Stimulated activated CD4-positive, alpha-beta T cell treated with anti-CD3 and anti-CD28 coated beads, Interleukin-1b, Interleukin-23, amount 100 ng/mL, for 1 hour (primary cell): ENCODE measurements at places on chromosomes 4 and X.

DNA sequence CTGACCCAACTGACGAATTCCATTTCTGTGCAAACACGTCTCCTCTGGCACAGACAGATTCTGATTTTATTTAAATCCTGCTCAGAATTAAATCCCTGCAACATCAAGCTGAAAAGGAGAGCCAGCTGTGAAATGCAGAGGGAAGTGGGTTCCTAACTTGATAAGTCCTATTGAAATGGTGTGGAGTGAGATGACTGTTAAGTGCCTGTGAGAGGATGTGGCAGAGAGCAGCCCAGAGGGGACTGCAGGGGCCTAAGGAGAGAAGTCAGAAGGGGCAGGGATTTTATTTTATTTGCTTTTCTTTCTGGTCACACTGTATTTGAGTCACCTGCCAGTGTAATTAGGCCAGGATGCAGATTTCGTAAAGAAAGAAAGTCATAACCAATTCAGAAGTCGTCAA is 277.4 kb downstream of the NKX6-1 start:
- DNase-seq: no peak

DNA sequence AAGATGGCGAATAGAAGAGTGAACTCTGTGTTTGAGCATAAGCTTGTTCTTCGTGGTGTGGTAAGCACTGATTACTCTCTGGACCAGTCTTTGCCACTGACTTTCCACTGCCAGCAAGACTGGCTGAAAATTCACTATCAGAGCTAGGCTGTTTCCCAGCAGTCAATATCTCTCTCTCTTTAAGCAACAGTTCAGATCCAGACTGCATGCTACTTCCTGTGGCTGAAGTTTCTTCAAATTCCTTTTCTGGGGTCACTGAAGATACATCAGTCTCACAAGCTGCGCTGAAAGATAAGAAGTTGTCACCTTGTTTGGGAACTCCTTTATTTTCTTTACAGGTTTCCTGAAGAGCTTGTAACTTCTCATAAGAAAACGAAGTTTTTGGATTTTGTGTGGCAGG is 54.0 kb upstream of the FAM120C start:
- no peak for DNase-seq

- DNase-seq: no peak
These were observed 38.0 kb upstream of the GATB start for GRCh38 chr4:151798678-151799416.

DNA sequence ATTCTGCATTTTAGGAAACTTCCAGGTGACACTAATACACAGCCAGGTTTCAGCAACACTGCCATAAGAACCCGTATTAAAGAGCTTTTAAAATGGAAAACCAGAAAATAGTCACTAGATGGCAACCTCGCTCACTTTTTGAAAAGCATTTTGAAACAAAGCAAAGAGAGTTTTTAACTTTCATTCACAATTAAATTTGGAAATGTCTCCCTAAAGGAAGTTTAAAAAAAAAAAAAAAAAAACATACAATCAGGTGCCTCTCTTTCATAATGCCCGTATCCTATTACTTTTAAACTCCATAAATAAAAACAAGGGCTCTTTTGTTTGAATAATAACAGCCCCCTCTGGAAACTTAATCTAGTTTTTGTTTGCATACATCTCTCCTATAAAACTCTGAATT is 20.3 kb downstream of the MEPE start:
- DNase-seq: no peak

GRCh38 chr4:29756966-29757365 is 963.2 kb upstream of the PCDH7 start:
- no peak for DNase-seq

GRCh38 chr4:99207911-99208718 is 10.9 kb downstream of the ADH6 start:
- DNase-seq: no peak

DNA sequence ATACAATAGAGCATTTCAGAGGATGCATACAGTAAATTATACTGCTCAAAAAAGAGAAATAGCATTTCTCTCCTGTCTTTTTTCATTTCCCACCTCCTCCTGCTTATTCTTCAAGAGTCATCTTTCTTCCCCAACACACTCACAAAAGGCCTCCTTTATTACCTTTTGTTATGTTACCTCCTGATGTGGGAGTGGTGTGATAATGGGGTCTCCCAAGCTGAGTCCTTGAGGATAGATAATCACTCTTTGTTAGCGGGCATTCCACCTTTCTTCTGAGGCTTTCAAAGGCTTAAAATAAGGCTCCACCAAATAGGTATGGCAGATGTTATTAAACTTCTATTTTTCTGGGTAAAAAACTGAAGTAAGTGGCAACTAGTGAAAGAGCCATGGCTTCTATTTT is 159.8 kb downstream of the CPEB2 start:
- DNase-seq: no peak

- DNase-seq: no peak
These were observed 124.2 kb upstream of the SLC4A4 start for GRCh38 chr4:71214578-71214977.

- no peak for DNase-seq
These were observed 1.1 kb upstream of the UBE2A start for GRCh38 chrX:119573222-119573621.

DNA sequence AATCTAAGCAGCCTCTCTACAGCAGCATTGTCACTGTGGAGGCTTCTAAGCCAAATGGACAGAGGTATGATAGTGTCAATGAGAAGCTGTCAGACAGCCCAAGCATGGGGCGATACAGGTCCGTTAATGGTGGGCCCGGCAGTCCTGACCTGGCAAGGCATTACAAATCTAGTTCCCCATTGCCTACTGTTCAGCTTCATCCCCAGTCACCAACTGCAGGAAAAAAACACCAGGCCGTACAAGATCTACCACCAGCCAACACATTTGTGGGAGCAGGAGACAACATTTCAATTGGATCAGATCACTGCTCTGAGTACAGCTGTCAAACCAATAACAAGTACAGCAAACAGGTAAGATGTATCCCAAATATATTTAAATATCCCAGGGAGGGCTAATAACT is 4.1 kb downstream of the PCDH7 start:
- DNase-seq: no peak

DNA sequence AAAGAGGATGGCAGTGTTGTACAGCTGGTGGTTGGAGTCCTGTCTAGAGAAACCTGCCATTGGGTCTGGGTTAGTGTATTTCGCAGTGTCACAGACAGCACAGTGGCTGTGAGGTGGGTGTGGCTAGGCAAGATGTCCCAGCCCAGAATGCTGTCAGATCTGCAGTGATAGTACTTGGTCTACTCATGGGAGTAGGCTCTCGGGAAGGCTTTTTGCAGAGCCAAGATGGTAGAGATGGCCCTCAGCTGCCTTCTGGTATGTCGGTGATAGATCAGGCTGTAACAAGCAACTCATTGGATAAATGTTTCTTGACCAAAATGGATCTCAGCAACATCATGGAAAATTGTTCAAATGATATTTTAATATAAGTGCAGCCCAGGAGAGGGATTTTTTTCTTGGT is 84.3 kb upstream of the WDR1 start:
- DNase-seq: no peak

DNA sequence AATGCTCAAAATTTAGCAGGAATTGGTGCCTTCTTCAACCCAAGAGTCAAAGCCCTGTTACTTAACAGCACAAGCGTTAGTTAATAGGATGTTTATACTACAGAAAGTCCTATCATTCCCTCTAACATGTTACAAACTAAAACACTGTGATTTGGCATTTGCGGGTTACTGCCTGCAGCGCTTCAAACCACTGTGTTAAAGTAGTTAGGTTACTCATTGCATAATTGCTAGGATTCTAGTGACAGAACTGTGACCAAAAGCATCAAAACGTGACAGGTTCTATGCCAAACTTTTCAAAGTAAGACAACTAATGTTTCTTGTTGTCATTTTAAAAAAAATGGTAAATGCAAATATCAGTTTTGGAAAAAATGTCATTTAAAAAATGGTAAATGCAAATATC is 442.8 kb upstream of the ZFP42 start:
- no peak for DNase-seq

DNA sequence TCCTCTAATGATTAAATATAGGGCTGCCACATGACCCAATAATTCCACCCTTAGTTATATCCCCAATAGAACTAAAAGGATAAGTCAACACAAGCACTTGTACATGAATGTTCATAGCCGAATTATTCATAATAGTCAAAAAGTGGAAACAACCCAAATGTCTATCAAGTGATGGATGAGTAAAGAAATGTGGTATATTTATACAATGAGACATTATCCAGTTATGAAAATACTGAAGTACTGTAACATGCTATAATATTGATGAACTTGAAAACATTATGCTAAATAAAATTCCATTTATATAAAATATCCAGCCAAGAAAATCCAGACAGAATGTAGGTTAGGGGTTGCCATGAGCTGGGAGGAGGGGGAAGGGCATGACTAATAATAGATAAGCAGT is 436.7 kb upstream of the AADAT start:
- DNase-seq: no peak

DNA sequence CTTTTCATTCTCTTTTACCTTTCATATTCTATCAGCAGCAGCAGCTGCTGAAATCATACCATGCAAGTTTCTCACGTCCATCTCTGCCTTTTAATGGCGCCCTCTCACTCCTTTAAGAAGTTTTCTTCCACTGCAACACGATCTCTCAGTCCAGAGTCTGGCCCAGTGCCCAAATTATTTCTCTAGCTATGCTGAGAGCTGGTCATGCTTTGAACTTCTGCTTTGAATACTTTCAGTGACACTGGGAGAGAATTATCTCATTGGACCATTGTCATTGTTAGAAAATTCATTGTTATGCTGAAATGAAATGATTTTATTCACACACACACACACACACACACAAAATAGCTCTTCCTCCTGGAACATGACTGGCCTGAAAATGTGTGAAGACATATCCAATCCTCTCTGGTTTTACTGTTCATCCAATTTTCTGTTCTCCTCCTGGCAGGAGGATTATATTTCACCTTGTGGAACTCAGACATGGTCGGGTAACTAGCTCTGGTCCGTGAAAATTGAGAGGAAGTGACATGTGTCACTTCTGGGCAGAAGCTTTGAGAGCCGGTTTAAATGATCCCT is 1.3 kb upstream of the PDHA1 start:
- no peak for DNase-seq
